ENCODE measurements at places on chromosomes 3 and 15. TPM values are rescaled to one million over a fixed set of nuclear protein-coding genes. Genes with fewer than 3 reads are reported as not detected.
A peak's percentile ranks its signal among the peaks of the same experiment; 100 is the strongest.

- no peak for DNase-seq
Observed at GRCh38 chr3:127406309-127407025, 118.6 kb upstream of the PRR20G start.

DNA sequence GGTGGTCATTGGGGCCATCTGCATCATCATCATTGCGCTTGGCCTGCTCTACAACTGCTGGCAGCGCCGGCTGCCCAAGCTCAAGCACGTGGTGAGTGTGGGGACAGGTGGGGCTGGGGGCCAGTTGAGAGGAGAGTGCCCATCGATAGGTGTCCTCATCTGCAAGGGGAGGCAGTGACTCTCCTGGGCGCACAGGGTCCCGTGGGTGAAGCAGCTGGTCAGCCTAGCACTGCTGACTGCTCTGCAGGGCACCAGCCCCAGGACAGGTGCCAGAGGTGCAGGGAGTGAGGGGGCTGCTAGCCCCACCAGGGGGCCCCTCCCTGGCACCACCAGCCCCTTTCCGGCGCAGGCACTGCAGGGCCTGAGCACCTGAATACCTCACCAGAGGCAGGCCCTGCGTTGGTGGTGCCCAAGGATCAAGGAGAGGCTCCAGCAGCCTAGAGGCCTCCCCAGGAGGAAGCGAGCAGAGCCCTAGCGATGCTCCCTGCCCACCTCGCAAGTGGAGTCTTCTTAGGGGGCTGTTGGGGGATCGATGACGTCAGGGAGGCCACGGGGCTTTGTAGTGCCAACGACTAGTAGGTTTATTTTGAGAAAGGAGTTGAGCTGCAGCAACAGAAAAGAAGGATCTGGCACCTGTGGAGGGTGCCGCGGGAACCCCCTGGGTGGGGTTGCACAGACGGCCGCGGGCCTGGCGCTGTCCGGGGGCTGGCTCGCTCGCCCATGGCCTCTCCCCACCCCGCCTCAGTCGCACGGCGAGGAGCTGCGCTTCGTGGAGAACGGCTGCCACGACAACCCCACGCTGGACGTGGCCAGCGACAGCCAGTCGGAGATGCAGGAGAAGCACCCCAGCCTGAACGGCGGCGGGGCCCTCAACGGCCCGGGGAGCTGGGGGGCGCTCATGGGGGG, 976 bp upstream of the ABTB1 start:
- peak; percentile 45 for DNase-seq

GRCh38 chr3:150680562-150680961, 23.2 kb downstream of the ERICH6 start:
- DNase-seq, result no peak

DNA sequence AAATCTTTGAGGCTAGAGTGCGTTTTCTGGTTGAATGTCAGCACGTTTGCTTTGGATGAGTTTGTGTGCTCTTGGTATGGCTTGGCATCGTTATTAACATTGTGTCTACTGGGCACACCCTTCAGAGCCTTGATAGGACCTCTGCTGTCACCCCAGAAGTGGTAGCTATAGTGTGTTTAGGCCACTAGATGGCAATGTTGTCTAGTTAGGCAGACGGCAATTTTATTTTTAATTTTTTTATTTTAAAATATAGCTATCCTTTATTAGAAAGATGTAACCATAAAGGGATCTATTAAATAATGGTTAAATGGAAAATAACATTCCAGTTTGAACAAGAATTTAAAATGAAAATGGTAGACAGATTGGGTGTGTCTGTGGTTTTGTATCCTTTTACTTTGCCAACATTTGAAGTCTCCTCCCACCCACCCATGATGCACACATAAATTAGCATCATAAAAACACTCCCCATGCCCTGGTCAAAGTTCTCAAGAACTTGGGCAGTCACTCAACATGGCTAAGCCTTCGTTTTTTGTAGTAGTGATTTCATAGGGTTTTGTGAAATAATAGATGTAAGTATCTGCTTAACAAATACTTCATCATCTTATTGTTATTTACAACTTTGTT, 200.7 kb downstream of the KCNH8 start:
- no peak for DNase-seq

- DNase-seq, result no peak
Observed at GRCh38 chr15:67690936-67691335, 134.4 kb upstream of the SKOR1 start.

Gene GALNT15
- 85.2 TPM for total RNA-seq

Gene RARB
- 17.1 TPM for total RNA-seq

Gene GP9
- 0.35 TPM for total RNA-seq

Gene SNTN
- not detected for total RNA-seq

GRCh38 chr15:73570355-73571032, 62.7 kb downstream of the NPTN start:
- DNase-seq, result no peak

Gene NANOGP8
- total RNA-seq, result 2.8 TPM

DNA sequence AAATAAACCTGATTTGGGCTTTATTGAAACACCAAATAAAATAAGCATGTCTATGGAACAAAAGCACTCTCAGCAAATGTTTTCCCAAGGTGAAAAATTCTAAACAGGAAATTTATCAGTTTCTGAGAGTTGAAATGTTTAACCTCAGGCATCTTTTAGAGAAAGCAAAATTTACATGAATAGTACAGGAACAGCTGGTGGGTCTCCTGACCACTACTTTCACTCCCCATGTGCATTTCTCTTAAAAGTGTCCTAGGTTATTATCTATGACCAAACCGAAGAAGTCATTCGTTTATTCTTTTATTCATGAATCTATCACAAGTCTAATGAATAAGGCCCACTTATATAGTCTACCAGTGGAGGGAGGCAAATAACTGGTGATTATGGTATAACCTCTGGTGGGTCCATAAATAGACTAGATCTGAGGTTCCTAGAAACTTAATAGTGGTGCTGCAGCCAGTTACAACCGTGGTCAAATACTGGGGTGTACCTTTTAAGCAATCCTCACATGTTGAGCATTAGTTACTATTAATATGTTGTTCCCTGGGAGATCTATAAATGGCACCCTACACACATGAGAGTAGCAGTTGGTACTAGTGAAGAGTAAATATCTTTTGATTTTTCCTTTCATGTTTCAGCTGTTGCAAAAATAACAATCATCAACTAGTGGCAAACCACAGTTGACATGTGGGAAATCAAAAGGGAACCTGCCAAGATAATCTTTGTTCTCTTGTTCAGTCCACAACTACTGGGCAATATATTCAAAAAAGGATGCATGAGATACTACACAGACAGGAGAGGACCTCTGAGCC, 169.3 kb upstream of the STAC start:
- DNase-seq, result no peak

GRCh38 chr3:123004201-123004918, 23.2 kb downstream of the SEMA5B start:
- DNase-seq, result no peak

Gene CD96
- 2.4 TPM for total RNA-seq

GRCh38 chr3:68057637-68058320, 403.4 kb upstream of the SUCLG2 start:
- DNase-seq, result no peak

DNA sequence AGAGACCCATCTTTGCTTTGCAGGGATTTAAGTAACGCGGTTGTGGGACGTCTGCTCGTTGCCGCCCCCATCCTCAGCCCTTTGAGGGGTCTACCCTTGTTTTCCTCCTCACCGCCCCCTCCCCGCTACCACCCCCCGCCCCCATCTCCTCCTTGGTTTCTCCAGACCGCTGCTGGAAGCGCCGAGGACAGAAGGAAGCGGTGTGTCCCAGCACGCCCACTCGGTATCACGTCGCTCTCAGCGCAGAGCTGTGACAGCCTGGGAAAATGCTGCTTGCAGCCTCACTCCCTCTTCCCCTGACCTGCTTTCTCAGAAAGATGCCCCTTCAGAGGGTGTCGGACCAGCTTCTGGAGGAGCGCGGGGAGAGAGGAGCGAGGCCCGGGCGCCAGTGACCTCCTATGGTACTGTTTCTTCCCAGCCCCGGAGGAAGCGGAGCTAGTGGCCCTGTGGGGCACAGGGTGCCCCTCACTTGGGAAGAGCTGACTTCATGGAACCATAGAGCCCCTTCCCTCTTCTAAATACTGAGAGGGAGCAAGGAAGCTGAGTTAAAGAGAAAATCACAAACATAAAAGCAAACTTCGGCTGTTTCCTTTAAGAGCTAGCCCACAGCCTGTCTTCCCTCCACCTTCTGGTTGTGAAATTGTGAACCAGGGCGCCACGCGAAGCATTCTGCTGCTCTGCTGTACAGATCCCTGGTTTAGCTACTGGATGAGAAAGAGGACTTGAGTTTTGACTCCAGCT, 698 bp downstream of the IL1RAP start:
- DNase-seq, result peak; percentile 37

Gene TMED3
- 25.6 TPM for total RNA-seq

Gene HDDC3
- total RNA-seq, result 0.59 TPM

DNA sequence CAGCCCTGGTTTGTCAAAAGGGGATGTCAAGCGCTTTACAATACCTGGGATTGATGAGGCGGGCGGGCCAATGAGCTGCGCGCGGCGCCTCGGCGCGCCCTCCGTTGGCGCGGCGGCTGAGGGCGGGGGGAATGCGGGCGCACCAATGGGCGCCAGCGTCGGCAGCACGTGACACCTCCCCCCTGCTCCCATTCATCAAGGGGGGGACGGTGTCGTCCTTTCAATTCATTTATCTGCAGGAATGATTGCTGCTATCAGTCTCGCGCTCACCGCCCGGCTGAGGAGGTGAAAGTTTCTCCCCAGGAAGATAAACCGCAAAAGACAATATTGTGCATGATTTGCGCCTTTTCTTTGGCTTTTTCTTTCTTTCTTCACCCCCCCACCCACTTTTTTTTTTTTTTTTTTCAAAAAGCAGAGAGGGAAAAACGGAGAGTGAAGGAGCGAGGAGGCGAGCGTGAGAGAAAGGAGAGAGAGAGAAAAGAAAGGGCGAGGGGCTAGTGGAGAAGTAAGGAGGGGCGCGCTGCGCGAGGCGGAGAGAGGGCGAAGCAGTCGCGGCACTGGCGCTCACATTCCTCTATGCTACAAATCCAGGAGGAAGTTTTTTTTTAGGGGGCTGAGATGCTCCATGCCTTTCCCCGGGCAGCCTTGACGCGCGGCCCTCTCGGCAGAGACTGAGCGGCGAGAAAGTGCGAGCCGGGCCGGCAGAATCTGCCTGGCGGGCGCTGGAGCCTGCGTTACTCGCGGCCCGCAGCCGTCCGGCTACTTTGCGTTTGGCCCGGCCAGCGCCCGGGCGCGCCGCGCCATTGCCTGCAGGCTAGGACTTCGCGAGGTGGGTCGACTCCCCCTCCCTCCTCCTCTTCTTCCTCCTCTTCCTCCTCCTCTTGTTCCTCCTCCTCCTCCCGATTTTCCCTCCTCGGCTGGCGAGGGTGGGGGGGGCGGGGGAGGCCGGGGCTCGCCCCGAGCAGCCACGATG, at the start of gene ZIC1:
ZIC1 (plus strand) TSS at position 223 of the 973 bp plus-strand sequence; CDS start at position 971, 748 bp downstream.
- DNase-seq, result no peak

GRCh38 chr15:75455982-75456531, 4.6 kb upstream of the SIN3A start:
- no peak for DNase-seq

DNA sequence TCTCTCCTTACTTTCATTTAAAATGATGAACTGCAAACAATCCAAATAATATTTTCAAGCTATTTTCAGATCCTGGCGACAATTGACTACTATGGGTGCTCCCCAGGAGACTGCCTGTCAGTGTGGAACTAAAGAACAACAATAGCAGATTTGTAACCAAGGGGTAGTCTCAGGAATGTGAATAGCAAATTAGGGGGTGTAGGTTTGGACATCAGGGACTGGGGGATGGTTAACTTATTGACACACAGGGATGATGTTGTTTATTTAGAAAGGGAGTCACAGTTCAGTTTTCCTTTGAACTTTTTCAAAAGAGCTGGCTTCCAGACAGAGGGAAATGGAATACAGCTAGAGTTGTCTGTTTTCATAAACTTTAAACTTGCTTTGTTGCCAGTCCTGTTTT, 229.8 kb downstream of the LRTM1 start:
- no peak for DNase-seq

GRCh38 chr3:122998206-122998605, 29.4 kb downstream of the SEMA5B start:
- no peak for DNase-seq

Gene PLS1
- 0.26 TPM for total RNA-seq

GRCh38 chr3:113006359-113007056, 15.7 kb downstream of the GTPBP8 start:
- no peak for DNase-seq

DNA sequence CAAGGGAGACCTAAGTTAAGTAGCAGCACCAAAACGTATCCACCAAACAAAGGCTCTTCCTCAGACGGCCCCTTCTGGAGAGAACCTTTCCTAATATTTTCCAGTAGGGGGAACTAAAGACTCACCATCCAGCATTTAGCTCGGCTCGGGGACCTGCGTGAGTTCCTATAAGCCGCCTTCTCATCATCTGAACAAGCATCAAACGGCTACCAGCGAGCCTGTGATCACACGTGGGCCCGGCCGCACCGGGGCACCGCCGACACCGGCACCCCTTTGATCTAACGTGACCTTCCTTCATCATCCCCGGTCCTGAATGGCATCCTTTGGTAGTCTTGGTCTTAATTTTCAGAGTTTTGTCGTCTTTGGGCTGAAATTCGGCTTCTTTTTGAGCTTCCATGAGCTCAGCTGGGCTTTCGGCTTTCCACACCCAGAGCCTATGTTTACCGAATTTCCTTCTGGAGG, 1.4 kb upstream of the ROBO2 start:
- peak; percentile 55 for DNase-seq

- DNase-seq, result no peak
Observed at GRCh38 chr3:58154626-58155449, 55.9 kb downstream of the DNASE1L3 start.

Gene ADAMTS17
- total RNA-seq, result 8.1 TPM

Gene SLC12A8
- not detected for total RNA-seq

All from uterus (tissue), 4 donors.